ENCODE measurements at places on chromosomes 4 and X.

DNA sequence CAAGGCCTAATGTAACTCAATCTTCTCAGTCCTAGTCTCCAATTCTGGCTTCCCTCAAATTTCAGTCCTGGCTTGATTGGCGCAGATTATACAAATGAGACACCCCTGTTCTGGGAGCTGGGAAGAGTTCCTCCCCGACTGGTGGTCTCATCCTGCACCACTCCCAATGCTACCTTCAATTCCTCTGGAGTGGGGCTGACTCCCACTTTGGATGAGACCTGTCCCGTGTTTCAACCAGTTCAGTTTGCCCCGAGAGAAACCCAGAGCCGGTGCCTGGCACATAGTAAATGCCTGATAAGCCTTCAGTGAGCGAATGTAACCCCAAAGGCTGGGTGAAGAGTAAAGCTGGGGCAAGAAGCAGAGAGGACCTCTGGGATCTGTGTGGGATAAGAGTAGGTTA lies 4.0 kb upstream of the SYP start:
- no peak for DNase-seq

GRCh38 chr4:184939978-184940377 lies 78.3 kb upstream of the HELT start:
- no peak for DNase-seq

- DNase-seq, result peak; percentile 68
Observed at GRCh38 chr4:26434030-26434639, 56.1 kb downstream of the CCKAR start.

DNA sequence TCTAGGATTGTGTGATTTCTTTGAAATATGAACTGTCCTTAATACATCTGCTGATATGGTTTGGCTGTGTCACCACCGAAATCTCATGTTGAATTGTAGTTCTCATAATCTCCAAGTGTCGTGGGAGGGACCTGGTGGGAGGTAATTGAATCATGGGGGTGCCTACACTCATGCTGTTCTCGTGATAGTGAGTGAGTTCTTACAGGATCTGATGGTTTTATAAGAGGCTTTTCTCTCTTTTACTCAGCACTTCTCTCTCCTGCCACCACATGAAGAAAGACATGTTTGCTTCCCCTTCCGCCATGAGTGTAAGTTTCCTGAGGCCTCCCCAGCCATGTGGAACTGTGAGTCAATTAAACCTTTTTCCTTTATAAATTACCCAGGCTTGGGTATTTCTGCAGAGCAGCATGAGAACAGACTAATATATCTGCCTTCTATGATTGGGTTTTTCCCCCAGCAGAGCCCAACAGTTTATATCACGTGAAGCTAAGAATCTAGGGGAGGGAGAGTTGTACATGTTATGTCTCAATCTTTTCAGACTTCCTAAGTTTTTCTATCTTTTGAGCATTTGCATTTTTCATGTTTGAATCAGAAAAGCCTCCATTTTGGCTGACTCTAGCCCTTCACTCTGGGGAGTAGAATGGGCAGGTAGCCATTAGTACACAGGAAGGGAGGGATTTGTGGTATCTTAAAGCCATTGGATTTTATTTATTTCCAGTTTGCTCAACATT lies 58.9 kb downstream of the PLAC1 start:
- DNase-seq, result no peak

GRCh38 chrX:1292575-1293290 lies 24.1 kb downstream of the CSF2RA start:
- no peak for DNase-seq

- no peak for DNase-seq
Observed at GRCh38 chrX:49175435-49176274, 4.0 kb downstream of the PLP2 start.

GRCh38 chr4:78297116-78297800 lies 240.1 kb downstream of the FRAS1 start:
- no peak for DNase-seq

DNA sequence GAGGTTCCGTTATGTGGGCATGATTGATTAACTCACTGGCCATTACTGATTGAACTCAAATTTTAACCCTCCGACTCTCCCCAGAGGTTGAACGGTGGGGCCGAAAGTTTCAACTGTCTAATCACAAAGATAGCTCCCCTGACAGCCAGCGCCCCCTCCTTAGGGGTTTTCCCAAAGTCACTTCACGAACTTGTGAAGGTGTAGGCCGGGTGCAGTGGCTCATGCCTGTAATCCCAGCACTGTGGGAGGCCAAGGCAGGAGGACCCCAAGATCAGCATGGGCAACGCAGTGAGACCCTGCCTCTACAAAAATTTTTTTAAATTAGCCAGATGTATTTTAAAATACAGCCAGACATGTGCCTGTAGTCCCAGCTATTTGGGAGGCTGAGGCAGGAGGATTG lies 39.8 kb upstream of the RBM47 start:
- no peak for DNase-seq

DNA sequence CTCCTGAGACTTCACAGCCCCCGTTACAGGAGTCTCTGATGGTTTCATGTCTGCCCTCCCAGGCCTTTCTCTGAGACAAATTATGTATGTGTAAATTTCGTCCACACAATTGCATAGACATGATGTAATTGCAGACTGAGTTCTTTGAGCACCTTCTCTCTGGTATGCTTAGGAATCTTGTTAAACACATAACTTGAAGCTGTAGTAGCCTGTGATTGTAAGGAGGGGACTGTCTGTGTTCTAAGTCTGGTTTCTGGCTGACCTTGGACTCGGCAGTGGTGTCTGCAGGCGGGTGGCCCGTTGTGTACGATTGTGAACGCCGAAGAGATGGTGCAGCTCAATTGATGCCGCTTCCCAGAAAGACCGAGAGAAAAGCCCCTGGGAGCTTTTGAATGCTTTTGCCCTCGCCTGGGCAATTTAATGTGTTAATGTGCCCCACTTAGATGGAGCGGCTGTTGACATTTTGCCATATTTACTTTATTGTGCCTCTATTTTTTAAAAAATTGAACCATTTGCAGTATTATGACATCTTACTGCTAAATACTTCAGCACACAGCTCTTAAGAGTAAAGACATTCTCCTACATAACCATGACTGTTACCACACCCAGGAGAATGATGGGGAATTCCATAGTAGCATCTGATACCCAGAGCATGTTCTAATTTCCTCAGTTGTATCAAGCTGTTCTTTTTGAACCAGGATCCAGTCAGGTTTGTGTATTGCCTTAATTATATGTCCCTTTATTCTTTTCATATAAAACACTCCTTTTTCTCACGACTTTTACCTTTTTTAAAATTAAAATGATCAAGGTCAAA lies 58.4 kb upstream of the TADA2B start:
- DNase-seq, result no peak

- DNase-seq, result no peak
Observed at GRCh38 chr4:99610605-99611175, 36.1 kb downstream of the MTTP start.

GRCh38 chr4:94036964-94037363 lies 170.7 kb upstream of the SMARCAD1 start:
- no peak for DNase-seq

- peak; percentile 99 for DNase-seq
Observed at GRCh38 chrX:47650164-47651042, at the start of gene ELK1. TSS of gene ELK1 (minus strand) at chrX:47650563. CDS start at chrX:47641441, 9,122 bp downstream.

DNA sequence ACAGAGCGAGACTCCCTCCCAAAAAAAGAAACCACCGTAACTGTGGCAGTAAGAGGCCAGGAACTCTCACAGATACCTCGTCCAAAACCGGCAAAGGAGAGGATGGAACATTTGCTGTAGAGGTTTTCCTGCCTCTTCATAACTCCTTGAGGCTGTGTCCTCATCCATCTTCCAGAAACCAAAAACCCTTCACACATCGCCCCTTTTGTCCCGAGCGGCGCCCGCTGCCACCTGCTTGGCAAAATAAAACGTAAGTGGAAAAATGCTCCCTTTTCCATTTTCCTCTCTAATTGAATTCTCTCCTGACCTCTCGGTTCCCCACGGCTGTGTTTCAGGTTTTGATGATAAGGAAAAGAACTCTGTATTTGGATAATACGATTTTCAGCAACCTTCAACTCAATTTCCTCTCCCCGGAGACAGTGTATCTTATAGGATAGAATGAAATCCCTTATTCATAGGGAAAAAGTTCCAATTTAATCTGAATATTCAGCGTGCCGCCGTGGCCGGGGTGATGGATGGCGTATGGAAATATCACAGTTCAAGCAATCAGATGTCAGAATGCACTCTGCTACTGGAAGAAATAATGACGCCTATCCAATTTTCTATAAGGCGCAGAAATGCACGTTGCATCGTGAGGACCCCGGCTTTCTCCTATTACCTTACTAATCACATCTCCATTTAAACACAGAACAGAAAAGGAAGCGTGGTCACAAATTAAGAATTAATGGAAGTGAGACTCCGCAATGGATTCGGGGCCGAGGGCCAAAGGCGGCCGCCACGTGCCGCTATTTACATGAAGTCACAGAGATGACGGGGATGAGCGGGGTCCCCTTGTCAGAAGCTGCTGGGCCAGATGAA lies 5.2 kb upstream of the PPP2R3B start:
- DNase-seq, result no peak

GRCh38 chr4:73822812-73823504 lies 13.5 kb upstream of the CXCL6 start:
- DNase-seq, result peak; percentile 38

DNA sequence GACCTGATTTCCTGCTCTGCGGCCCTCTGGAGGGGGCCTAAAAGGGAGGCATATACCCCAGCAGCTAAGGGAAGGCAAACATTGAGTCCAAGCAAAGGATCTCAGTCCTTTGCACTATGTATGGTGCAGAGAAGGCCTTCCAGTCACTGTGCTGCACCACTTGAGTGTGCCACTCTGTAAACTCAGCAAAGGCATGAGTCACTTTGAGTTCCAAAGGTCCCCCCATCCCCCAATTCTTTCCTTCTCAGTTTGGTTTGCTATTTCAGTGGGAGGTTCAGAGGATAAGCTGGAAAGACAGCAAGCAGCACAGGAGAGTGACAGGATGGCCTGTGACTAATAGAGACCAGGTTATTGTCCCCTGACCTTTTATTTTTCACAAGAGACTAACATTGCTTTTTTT lies 131.3 kb downstream of the FHDC1 start:
- peak; percentile 57 for DNase-seq

DNA sequence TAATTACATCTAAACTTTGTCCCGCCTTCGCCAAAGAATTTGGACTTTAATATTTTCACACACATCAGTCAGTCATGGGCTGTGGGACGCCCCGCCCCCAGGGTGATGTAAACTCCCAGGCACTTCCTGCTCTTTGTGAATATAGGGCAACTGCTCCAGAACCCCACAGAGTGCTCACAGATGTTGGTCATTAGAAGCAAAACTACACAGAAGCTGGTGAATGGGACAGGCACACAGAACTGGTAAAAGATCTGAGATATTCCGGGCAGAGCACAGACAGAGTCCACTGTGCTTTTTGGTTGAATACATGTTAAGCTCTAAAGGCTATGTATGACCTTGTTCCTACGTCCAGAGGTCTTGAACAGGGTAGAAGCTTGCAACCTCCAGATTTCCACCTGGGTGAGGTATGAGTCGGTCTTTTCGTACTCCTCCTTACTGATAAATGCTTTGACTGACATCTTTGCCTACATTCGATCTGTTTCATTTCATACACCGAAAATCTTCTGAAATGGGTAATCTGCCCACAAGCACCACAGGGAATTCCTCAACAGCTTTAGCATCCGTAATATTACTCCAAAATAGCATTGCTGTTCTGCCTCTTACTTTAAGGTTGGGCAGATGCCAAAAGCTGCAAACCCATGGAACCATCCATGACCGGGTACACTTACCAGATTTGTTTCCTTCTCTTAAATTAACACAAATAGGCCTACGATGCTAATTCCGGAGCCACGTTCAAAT lies 144.6 kb downstream of the AMELX start:
- no peak for DNase-seq

DNA sequence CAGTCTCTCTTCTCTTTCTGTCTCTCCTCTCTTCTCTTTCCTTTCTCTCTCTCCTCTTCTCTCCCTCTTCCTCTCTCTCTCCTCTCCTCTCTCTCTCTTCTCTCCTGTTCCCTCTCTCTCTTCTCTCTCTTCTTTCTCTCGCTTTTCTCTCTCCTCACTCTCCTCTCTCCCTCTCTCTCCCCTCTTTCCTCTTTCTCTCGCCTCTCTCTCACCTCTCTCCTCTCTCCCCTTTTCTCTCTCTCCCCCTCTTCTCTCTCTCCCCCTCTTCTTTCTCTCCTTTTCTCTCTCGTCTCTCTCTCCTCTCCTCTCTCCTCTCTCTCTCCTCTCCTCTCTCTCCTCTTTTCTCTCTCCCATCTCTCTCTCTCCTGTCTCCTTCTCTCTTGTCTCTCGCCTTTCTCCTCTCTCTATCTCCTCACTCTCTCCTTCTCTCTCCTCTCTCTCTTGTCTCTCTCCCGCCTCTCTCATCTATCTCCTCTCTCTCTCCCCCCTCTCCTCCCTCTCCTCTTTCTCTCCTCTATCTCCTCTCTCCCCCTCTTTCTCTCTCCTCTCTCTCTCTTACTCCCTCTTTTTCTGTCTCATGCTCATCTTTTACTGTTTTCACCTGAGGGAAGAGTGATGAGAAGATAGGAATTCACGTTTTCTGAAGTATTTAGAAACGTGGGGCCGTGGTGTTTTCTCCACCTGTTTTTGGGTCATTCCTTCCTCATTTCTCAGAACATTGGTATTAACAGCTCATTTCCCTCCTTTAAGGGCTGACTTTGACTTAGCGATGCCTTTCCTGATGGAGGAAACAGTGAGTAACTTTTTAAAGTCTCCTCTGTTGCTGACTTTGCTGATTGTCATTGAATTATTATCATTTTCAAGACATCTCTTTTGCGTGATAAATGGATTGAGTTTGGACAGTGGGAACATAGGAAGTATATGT lies 80.6 kb upstream of the CD99 start:
- no peak for DNase-seq

DNA sequence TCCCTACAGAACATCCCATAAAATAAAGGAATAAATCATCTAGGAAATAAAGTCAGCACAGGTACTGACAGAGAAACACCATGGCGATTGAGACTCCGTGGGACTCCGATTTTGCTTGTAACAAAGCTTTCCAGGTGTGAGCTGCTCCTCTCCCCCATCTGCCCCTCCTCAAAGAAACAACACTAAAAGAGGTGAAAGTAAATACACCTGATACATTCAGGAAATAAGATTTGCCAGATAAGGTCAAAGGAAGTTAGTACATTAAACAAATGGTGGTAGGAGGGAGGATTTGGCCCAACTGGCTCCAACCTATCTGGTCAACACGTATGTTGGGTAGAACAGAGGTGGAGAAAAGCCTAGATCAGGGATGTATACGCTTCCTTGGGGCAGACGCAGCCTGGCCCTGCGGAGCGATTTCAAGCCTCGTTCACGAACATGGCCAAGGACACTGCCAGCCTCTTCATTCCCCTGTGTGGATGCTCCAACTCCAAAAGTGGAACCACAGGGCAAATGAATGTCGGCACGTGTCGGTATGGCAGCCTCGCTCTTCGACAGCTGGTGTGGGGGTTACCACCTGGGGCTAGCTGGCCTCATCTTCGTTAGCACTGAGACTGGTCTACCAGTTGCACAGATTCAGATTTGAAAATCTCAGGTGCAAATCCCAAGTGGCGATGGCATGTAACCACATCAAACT lies 162.5 kb downstream of the AFAP1 start:
- no peak for DNase-seq

- peak; percentile 29 for DNase-seq
Observed at GRCh38 chrX:65674204-65674893, 6.9 kb downstream of the MSN start.

- DNase-seq, result no peak
Observed at GRCh38 chrX:46750889-46751288, 8.0 kb downstream of the SLC9A7 start.

- DNase-seq, result no peak
Observed at GRCh38 chrX:66071126-66071525, 31.2 kb upstream of the VSIG4 start.

All from cardiac muscle cell (in vitro differentiated cells and primary cell).